ENCODE measurements at places on chromosomes 1 and 21.

DNA sequence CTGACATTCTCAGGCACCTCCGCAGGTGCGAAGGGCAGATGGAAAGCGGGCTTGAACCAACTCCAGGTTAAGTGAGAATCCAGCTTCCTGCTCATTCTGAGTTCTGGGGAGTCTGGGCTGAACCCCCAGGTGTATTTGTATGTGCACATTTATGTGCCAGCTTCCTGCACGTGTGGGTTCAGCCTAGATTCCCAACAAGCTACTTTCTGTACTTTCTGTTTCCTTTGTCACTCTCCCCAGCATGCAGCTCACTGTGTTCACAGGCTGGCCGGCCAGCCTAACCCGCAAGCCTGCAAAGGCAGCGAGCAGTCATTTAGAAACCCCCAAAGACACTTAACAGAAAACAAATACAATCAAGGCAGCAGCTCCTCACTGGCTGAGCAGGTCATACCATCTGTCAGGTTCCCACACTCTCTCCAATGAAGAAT, 1.3 kb upstream of the IL19 start:
- DNase-seq = no peak

GRCh38 chr1:3315399-3316339, 138.8 kb upstream of the ARHGEF16 start:
- no peak for DNase-seq

DNA sequence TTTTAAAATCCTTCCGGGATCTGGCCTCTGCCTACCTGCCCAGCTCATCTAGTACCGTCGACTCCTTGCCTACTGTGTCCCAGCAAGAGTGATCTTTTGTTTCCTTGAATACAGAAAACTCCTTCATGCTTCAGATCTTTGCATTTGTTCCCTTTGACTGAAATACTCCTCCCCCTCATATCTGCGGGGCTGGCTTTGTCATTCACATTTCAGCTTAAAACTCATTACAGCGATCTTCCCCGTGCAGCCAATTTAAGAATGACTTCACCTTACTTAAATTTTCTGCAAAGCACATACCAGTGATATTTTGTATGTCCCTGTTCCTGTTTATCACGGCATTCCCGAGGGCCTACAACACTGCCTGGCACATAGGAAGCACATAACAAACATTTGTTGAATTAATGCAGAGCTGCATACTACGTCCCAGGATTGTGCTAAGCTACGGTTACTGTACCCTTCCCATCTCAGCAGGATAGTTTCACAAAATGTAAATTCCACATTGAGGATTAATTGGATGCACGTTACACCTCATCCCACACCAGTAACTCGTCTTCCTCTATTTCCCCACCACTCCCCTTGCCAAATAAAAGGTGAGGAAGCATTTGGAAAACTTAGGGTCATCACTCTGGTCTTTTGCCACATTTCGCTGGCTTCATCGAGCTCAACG, 837 bp upstream of the DESI2 start:
- DNase-seq = no peak

GRCh38 chr1:64601207-64601606, 131.3 kb downstream of the CACHD1 start:
- no peak for DNase-seq

GRCh38 chr1:201903135-201903534, 14.4 kb downstream of the SHISA4 start:
- DNase-seq = peak; percentile 49

Data from GM03348 (cell line).